ENCODE measurements at places on chromosomes 7 and 10. TPM values are rescaled to one million over a fixed set of nuclear protein-coding genes. Genes with fewer than 3 reads are reported as not detected.

- DNase-seq = no peak
Measured at GRCh38 chr10:11437391-11438142, 173.9 kb downstream of the USP6NL start.

- DNase-seq = no peak
Measured at GRCh38 chr10:60870416-60870728, 73.6 kb downstream of the RHOBTB1 start.

Gene ADAM22
- total RNA-seq = 2.0 TPM

DNA sequence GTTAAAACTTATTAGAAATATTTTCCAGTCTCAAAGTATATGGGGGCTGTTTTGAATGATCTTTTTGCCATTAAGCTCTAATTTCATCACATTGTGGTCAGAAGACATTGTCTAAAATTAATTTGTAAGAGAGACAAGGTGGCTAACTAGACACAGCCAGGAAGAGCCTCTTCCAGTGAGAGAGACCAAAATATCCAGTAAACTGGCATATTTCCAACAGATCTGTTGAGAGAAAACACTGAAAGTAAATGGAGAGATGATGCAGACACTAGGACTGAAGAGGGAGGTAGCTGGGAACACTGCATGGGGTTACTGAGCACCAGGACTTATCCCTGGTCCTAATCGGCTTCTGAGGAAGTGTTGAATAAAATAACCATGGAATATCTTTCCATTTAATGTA, 101.5 kb upstream of the TAS2R16 start:
- no peak for DNase-seq

Gene GPR15LG
- not detected for total RNA-seq

Gene UNC5B
- total RNA-seq = not detected

Gene PRPF18
- 31.8 TPM for total RNA-seq

Gene PON1
- not detected for total RNA-seq

Gene KRIT1
- 78.1 TPM for total RNA-seq

DNA sequence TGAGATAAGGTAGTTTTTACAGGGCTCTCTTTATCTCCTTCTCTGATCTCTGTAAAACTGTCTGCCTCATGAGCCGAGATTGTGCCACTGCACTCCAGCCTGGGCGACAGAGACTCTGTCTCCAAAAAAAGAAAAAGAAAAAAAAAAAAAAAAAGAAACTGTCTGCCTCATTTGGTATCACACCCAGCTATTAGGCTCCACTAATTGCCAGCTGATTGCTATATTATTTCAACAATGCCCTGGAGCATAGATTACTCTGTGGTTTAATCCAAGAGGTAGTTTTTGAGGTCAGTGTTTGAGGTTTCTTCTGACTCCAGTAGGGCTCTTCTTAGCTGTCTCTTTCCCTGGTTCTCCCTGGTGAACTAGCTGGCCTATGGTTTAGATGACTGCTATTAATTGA, 268.1 kb upstream of the PLPP4 start:
- no peak for DNase-seq

DNA sequence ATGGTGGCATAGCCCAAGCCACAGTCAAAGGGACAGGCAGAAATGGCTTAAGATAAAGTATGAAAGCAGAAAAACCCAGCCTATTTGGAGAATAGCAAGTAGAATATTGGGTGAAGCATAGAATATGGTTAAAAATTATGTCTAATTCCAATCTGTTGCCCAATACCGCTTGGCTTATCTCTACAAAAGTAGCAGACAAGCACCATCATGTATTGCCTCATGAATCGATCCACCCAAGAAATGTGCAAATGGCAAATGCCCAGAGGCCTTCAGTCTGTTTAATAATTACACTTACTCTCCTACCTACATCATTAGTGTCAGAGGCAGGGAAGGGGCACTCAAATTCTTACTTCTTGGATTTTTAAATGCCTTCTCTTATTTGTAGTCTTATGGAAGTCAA, 130.9 kb upstream of the ADAM12 start:
- no peak for DNase-seq

- DNase-seq = no peak
Measured at GRCh38 chr7:47475880-47476227, 106.1 kb downstream of the TNS3 start.

DNA sequence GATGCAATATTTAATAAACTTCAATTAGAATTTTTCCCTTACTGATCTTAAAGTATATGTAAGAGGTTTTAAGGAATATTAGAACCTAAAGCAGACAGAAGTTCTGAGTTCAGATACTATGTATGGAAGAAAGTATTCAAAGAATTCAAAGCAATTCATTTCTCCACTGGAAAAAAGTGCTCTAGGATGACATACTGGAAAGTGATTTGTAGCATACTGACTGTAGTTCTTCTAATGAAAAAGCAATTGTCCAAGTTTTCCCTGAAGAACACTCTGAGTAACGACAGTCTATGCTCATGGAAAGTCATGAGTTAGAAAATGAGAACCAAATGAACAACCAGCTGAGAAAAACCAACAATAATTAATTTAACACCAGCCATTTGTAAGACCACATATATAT, 180.8 kb upstream of the SLC26A5 start:
- no peak for DNase-seq

- DNase-seq = no peak
Measured at GRCh38 chr7:137480824-137481365, 137.4 kb upstream of the PTN start.

DNA sequence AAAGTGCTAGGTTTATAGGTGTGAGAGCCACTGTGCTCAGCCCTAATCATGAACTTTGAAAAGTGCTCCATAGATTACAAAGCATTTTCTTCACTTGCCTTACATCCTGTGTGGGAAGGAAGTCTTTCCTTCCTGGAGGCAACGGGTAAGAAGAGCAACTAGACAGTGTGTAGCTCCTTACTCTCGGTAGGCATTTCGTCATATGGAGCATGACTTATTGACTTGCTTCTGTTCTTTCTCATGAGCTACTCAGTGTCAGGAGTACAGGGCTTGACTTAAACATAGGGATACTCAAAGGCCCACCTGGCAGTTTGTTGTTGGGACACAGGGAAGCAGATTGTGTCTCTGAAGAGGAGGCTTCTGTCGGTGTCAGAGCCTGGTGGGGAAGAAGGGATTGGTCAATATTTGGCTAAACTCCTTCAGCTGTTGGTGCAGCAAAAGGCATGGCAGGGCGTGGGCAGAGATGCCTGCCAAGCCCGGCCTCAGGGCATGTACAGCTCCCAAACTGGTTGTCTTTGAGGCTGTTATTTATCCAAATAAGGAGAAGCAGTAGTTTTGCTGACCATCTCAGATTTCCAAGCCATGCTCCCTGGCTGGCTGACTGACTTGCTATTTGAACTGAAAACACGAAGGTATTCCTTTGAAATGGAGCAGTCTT, 248.9 kb downstream of the KIAA1217 start:
- no peak for DNase-seq

- DNase-seq = no peak
Measured at GRCh38 chr7:30804078-30804661, 33.0 kb downstream of the MINDY4 start.

DNA sequence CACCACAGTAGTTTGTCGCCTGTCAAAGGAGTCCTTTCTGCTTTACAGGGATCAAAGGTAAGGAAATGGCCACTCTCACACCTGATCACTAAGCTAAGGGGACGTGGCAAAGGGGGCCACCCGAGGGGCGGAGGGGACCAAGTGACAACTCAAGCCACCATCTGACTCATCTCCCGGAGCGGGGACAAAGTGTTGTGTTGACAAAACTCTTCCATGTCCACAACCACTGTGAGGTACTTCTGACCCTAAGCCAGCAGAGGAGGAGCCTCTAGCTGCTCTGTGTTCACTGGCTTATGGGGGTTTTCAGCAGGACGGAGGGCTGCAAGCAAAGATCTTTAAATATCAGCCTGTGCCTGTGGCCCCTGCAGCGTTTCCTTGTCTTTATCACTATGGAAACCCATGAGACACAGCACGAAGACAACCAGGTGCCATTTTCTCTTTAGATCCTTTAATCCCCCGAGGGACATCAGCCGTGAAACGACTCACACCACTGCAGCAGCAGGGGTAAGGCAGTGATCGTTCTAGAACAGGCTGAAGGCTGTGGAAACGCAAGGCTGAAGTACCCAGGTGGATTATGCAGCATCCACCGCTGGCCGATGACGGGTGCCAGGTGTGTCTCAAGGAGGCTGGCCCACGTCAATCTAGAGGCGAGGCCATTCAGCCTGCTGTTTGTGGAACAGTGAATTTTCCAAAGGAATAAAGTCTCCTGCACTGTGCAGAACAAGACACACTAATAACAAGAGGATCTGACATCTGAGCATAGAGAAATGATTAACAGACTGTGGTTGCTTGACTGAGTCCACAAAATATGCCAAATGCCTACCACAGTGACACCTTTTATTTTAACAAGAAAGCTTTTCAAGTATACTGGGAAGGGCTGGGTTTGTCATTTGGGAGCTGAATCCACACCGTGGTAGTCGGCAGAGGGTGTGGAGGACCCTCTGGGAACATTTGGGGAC, 26.6 kb upstream of the DDC start:
- no peak for DNase-seq

GRCh38 chr7:80287400-80288174, 153.0 kb downstream of the GNAI1 start:
- no peak for DNase-seq

Gene PNLIP
- total RNA-seq = not detected

Gene CHRM2
- not detected for total RNA-seq

Gene ANKRD22
- total RNA-seq = not detected

GRCh38 chr7:18450019-18450418, 45.5 kb upstream of the HDAC9 start:
- no peak for DNase-seq

Gene TET1
- 1.4 TPM for total RNA-seq

GRCh38 chr7:46486256-46487206, 565.5 kb upstream of the IGFBP3 start:
- DNase-seq = no peak

DNA sequence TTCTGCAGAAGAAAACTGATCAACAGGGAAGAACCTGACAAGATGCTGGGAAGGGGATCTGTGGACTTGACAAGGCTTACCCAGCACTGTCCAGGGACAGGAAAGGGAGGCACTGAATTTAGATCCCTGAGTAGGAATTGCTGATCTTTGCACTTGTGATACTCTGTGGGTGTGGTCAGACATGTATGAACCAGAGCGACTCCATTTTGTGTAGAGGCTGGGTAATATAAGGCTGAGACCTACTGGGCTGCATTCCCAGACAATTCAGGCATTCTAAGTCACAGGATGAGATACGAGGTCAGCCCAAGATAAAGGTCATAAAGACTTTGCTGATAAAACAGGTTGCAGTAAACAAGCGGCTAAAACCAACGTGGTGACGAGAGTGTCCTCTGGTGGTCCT, 60.7 kb downstream of the CCDC3 start:
- no peak for DNase-seq

DNA sequence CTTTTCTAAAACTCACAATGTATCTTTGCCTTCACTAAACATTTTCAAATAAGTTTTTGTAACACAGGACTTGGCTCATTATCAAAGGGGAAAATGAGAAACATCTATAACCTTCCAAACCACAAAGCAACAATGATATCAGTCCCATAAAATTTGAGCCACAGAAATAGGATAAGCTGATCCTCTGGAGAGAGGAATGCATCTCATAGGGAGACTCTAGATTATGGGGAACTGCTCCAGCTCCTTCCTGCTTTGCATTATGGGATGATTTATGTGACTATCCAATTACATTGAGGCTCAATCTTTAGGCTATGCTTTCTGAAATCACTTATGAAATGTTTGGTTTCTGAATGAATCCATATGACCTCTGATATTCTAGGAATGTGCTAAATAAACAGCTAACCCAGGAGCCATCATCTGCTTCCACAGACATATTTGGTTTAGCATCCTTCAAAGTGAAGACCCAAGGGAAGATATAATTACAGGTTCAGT, 70.4 kb downstream of the CUBN start:
- no peak for DNase-seq

Gene TRPV5
- total RNA-seq = not detected

GRCh38 chr10:129966370-129966888, 2.4 kb upstream of the EBF3 start:
- no peak for DNase-seq

Gene PTN
- total RNA-seq = not detected

GRCh38 chr10:15419279-15419874, 48.3 kb upstream of the FAM171A1 start:
- DNase-seq = peak; percentile 41

DNA sequence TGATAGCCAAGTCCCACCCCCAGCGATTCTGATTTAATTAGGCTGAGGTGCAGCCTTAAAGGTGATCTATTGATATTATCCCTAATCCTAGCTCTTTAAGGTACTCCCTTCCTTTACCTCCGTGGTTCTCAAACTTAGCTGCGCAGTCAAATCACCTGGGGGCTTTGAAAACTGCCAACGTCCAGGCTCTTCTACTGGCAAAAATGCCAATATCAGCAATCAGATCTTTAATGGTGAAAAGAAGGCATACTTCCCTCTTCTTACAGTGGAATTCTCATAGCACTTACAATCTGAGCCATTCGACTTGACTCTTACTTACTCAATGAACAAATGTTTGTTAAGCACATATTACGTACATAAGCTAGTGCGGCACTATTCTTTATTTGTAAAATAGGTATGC, 704 bp upstream of the SLC35B4 start:
- no peak for DNase-seq

GRCh38 chr7:98086281-98086718, 20.4 kb upstream of the LMTK2 start:
- no peak for DNase-seq

Gene SFXN4
- 9.8 TPM for total RNA-seq

DNA sequence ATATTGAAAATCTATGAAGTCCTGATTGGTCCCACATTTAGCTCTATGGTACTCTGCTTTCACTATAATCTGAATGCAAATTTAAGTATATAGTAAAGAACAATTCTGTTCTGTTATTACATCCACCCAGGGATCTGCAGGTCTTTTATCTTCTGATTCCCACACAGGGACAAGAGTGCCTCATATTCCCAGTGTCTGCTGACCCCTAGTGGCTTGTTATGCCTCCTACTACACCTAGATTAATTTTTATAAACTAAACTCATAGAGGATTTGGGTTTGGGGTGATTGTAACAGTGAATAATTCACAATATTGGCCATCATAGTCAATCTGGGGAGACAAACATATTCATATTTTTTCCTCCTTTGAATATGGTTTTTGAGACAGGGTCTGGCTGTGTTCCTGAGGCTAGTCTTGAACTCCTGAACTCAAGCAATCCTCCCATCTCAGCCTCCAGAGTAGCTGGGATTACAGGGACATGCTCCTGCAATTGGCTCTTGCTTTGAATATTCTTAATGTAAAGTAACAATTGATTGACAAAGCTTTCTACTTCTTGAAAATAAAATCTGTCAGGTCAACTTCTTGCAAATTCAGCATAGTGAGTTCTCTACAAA, 282.1 kb downstream of the KCND2 start:
- no peak for DNase-seq

GRCh38 chr7:98591926-98592325, 25.2 kb upstream of the NPTX2 start:
- no peak for DNase-seq

DNA sequence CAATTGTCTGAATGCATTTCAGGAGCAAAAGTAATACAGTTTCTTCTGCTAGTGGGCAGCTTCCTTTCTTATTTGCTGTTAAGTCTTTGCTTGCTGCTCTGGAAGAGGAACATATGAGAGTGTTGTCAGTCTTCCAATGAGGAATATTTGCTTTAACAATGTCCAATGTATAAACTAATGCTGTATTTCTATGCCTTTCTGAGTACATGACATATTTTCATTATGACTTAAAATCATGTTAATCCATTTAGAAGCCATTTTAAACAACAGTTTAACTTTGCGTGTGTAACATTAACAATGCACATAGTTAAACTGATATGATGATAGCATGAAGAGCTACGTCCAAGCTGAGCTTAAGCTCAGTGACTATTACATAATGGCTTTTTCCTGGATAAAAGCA, 933.4 kb upstream of the GHITM start:
- DNase-seq = no peak
